NCI-H1694 (cell line): ENCODE measurements at places on chromosomes 5 and 9.

GRCh38 chr9:75491533-75491932 lies 398.9 kb upstream of the PCSK5 start:
- no peak for DNase-seq

GRCh38 chr5:58940446-58940845 lies 357.6 kb downstream of the RAB3C start:
- no peak for DNase-seq

GRCh38 chr5:6188344-6188743 lies 190.0 kb downstream of the MED10 start:
- no peak for DNase-seq

GRCh38 chr9:72658703-72659102 lies 137.3 kb downstream of the TMC1 start:
- DNase-seq: no peak

GRCh38 chr5:141669520-141669919 lies 12.5 kb downstream of the ARAP3 start:
- DNase-seq: no peak

DNA sequence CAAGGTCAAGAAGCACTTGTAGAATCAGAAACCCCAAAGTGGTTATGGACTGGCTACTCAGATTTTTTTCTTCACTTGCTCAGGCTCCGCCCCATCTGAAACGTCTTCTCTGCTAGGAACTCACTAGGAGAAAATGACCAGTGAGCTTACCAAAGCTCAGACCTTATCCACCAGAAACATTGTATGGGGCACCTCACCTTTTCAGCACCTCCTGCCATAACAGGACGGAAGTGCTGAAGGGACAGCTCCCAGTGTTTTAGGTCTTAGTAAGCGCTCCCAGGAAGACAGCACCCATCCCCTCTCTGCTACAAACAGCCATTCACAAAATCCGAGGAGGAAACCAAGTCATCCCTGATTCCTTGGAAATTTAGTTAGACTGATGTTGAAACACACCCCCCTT lies 1.2 kb upstream of the GABRA1 start:
- no peak for DNase-seq

DNA sequence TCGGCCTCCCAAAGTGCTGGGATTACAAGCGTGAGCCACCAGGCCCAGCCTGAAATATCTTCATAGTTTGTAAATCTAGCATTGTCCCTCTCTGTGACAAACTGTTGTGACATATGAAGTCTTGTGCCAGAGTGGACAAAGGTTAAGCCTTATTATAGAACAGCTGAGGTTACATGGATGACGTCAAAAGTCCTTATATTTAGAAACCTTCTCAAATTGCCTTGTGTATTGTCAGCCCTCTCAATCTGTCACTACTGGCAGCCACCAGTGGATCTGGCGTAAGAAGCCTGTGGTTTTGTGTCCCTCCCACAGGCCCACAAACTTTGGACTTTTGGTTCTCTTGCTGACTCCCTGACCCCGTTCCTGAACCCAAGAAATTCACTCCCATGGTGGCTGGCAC lies 79.4 kb upstream of the CCDC112 start:
- no peak for DNase-seq

DNA sequence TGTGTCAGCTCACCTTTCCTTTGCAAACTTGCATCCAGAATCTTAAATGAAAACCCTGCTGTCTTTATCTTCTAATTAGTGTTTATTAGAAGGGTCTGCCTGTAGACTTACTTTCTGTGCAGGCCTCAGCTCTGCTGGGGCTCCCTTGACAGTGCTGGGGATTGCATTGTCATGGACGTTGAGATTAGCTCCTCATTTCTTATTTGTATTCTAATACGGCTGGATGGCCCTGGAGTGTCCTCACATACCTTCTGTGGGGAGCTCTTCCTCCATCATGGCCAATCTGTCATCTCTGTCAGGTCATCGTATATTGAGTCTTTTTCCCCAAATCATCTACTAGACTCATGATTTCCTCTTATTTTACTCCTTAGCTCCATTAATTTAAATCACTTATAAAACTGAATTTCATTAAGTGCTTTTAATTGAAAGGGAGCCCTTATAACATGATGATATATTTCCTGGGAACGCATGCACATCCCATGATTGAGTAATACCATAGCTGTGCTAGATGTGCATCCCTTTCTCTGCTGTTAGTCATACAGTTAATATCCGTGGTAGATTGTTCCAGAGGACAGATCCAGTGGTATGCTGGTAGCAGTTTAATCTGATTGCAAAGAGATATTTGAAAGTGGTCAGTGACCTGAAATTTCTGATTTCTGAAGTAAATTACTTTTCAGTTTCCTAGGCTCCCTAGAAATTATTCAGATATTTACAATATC lies 61.6 kb downstream of the ICE1 start:
- no peak for DNase-seq

- DNase-seq: no peak
Observed at GRCh38 chr9:76374783-76375559, 19.3 kb downstream of the RFK start.

DNA sequence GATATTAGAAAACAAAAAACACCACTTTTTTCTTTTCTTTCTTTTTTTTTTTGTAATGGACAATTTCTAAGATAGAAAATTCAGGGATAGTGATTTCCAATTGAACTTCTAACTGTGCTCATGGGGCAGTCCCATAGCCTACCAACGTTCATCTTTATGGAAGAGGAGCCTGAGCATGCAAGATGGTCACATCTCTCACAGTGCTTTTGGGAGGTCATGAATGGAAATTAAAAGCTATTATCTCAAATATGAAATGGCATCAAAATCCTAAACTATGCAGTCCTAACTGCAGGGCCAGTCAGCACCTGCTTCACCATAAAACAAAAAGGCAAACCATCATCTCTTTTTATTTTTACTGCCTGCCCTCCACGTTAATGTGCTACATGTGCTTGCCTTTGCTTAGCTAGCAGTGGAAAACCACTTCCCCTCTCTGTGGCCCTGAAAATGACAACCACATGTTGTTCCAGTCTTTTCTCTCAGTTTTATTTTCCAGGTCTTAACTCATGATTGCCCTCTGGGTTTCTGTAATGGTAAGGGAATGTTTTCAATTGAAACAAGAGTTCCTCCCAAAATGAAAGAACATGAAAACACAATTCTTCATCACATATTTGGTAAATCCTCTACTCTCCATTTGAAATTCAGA lies 16.7 kb downstream of the IFNB1 start:
- DNase-seq: no peak

DNA sequence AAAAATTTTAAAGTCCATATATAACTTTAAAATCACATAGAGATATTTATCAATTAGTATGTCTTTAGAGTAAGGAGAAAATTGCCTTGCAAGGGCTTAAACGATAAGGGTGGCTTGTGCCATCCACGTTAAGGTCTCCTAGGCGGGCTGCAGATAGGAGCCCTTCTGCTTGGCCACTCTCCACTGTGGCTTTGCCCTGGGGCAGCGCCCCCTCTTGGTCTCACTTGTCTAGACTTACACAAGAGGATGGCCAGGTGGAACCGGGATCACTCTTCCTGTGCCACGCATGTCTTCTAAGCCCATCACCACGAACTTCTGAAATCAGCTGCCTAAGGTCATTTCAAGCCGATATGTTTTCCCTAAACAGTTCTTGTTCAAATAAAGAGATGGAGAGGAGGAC lies 2.9 kb downstream of the FPGS start:
- no peak for DNase-seq

DNA sequence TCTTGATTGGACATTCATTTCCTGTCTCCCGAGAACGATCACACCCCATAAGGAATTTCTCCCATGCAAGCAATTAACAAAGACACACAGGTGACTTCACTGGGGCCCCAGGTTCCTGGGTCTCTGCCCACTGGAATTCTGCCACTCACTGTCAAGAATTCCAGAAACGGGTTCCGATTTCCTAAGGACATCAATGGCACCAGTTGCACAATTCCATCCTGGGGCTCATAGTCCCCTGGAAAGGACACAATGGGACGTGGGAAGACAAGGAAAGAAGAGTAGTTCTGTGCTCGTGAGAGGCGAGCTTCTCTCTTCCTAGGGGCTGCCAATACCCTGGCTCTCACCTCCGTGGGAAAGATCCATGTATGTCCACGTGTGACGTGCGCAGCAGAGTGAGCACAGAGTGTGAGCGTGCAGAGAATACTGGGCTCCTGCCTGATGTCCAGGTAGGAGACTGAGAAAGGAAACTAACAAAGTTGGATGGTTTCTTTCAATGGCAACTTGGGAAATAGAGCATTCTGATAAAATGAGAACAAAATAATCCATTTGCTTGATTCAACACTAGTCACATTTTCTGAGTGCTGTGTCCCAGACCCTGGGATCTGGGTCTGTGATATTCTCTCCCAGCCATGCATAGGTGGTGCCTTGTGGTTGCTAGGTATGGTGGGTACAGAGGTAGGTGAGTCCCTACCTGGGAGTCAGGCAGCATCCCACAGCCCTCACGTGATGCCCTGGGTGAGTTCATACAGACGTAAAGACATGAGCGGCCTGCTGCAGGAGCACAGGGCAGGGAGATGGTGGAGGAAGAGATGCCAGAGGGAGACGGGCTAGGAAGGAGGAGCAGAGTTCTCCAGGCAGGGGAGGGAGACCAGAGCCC lies 159.8 kb downstream of the COL23A1 start:
- DNase-seq: no peak

GRCh38 chr5:153807801-153808200 lies 230.9 kb downstream of the FAM114A2 start:
- DNase-seq: no peak

DNA sequence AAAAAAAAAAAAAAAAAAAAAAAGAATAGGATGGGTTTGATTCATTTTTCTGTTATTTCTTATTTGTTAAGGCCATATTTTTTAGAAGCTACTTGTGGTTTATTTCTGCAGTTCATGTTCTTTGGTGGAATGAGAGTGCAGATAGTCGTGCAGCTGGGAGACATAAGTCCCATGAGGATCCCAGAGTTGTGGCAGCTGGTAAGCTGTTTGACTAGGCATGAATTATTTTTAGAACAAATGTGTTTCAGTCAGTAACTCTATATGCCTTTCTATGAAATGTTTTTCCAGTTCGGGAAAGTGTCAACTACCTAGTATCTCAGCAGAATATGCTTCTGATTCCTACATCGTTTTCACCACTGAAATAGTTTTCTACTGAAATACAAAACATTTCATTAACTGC lies 5.0 kb upstream of the NIPSNAP3B start:
- peak; percentile 38 for DNase-seq

GRCh38 chr9:19049917-19050636 lies 850 bp downstream of the RRAGA start:
- DNase-seq: no peak

DNA sequence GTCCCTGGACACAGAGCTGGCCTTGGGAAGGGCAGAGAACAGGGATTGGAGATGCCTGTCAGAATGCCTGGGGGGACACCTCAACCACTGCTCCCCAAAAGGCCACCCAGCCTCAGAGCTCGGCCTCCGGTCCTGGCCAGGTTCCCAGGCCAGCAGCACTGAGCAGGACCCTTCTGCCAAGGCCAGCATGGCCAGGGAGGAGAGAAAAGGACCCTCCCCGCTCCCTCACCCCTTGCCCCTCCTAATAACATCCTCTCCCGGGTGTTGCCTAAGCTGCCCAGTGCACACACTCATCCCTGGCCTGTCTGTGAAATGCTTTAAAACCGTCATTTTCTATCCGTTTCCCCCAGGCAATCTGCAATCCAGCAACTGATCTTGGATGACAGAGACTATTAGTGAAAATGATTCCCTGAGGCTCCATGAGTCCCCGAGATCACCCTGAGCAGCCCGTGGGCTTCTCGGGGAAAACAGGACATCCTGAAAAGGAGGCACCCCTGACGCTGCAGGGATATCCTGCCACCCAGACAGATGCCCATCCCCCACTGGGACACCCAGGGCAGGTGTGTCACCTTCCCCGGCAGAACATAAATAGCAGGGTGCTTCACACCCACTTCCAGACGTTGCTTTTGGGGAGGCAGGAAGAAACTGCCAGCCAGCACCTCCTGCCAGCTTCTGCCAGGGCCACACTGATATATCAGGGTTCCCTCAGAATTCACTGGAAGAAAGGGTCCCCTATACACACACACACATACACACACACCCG lies 75.3 kb downstream of the ADAMTS2 start:
- DNase-seq: no peak
